ENCODE measurements at places on chromosomes 7 and 10.

DNA sequence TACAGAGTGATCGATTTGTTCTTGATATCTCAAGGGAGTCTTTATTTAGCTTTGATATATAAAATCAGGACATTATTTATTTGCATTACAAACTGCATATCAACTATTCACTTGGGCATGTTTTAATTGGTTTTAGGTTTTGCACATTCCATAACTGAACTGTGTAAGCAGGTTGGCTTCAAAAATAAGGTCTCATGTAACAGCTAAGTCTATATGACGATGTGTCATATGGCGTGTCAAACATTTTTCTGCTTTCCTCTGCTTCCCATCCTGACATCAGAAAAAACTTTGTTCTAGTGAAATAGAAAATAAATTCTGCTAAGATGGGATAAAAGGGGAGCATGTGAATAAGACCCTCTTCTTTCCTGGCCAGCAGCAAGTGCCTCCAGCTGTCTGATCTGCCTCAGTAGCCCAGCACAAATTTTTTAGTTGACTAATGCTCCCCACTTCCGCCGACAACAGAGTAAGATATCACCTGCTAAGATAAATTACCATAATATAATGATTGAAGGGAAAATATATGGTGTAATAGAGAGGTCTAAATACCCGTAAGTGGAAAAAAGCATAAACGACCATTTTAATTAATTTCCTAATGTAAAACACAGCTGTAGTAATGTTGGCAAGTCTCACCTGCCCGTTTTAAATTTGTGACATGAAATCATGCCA lies 180.5 kb downstream of the TAX1BP1 start:
- DNase-seq = no peak

DNA sequence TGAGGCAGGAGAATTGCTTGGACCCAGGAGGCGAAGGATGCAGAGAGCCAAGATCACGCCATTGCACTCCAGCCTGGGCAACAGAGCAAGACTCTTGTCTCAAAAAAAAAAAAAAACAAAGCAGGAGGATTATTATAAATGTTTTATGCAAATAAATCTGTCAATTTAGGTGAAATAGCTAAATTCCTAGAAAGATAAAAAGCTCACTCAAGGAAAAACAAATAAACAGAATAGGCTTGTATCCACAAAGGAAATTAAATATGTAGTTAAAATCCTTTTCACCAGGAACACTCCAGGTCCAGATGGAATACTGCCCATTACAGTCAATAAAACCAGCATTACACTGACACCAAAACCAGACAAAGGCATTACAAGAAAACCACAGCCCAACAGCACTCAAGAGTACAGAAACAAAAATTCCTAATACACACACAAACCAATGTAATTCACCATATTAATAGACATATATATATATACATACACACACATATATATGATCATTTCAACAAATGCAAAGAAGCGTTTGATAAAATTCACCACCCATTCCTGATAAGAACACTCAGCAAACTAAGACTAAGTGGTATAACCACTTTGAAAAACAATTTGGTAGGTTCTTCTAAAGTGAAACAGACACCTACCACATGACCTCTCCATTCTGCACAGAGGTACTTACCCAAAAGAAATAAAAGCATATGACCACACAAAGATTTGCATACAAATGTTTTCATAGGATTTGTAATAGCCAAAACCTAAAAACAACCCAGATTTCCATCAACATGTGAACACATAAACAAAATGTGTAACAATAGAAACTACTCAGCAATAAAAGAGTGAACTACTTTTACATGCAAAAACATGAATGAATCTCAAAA lies 38.8 kb downstream of the ABI1 start:
- DNase-seq = no peak

GRCh38 chr10:128300290-128300824 lies 174.1 kb upstream of the MKI67 start:
- DNase-seq = no peak

DNA sequence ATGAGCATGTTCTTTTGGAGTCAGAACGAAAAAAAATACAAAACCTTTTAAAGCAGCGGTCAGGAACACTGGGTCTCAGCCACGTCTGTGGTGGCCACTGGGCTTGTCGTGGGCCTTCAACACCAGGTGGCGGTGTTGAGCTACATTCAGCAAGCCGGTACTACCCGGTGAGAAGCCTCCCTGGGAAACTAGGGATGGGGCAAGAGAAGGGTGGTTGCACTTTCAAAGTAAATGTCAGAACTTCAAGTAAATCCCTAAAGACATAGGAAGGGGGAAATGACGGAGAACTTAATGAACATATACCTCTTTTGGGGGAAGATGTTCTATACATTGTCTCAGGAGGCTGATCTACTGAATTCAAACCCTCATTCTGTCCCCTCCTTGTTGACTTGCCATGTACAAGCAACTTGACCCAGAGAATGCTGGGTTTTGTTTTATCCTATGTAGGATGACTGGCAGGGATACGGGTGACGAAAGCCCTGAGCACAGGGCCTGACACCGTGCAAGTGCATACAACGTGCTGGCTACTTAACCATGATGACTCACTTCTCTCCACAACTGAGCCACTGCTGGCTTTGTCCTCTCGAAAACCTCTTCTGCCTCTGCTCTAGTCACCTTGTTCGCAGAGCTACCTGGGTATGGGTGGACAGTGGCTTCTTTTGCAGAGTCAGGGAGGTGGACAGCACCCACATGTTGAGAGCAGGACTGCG lies 49.0 kb upstream of the BAMBI start:
- DNase-seq = peak; percentile 22

GRCh38 chr7:79292834-79293233 lies 160.6 kb downstream of the MAGI2 start:
- no peak for DNase-seq

GRCh38 chr10:30438021-30438850 lies 4.3 kb downstream of the MAP3K8 start:
- no peak for DNase-seq

- DNase-seq = no peak
Observed at GRCh38 chr7:50869108-50869725, 86.5 kb upstream of the GRB10 start.

DNA sequence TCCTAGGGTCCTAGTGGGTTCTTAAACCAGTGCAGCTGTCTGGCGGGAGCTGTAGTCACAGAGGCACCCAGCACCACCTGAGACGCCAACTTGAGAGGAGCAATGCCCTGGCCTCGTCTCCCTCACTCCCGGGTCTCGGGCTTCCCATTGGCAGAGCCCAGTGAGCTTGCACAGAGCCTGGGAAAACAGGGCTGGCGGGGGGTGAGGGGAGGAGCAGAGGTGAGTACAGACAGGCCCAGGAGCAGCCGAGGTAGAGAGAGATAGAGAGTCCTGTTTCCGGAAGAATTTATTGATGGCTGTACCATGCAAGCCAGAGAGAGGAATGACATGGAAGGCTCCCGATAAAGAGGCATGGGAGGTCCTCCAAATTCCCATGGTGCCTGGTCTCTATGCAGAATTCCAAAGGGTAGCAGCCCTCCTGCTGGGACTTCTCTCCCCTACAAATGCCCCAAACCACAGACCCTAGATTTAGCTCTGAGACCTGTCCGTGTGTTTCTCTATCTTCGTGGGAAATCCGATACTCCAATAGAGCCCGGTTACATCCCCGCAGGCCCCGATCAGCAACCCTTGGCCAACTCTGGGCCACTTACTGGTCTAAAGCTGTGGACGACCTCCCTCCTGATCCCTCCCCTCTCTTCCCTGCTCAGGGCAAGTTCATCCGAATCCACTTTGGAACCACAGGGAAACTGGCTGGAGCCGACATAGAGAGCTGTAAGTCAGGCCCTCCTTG lies 20.3 kb upstream of the MYH16 start:
- no peak for DNase-seq

DNA sequence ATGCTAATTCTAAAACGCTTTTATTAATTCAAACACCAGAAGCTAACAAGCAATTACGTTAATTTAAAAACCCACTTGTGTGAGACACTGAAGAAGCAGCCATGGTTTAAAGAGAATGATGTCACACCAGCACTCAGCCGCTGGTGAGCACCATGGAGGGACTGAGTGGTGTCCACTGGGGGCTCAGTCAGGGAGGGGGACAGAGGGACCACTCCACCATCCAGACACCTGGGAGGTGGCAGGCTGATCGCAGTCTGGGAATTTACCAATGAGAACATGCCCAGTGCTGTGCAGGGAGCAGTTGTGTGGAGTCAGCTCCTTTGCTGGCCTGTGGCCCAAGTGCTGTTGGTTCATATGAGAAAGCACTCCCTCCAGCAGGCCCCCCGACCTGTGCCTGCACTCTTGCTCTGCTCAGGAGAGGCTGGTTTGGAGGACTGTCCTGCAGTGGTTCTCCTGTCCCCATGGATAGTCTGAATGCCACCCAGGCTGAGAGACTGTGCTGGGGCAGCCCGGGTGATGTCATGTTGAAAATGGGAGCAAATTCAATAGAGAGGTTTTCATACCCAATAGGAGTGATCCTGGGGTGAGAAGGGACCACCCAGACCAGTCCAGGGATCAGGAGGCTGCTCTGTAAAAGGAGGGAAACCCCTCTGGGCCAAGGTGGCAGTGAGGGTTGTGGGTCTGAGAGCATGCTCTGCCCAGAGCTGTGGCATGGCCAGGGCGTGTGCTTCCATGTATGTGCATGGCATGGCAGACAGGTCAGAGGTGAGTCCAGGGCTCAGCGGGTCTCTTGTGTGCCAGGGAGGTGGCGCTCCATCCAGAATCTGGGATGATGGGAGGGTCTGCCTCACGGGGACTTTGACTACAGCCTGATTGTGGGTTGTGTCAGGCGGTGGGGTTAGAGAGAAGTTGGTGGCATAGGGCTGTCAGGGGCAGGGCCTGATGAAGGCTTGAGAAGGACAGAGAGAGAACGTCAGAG lies 12.7 kb downstream of the ADCY1 start:
- no peak for DNase-seq

DNA sequence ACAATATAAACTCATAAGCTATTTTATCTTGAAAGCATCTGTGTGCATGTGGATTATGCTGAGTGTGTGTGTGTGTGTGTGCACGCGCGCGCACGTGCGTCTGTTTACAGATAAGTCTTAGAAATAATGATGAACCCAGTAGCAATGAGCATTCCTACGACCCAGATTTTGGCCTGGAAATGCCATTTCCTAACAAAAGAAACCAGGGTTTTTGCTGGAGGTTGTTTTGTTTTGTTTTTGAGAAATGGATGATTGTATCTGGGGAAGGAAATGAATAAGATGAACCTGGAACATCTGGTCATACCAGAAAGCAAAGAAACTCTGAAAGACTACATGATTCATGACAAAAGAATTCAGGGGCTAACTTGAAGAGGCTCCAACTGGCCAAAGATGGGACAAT lies 22.1 kb upstream of the LMOD2 start:
- DNase-seq = no peak

DNA sequence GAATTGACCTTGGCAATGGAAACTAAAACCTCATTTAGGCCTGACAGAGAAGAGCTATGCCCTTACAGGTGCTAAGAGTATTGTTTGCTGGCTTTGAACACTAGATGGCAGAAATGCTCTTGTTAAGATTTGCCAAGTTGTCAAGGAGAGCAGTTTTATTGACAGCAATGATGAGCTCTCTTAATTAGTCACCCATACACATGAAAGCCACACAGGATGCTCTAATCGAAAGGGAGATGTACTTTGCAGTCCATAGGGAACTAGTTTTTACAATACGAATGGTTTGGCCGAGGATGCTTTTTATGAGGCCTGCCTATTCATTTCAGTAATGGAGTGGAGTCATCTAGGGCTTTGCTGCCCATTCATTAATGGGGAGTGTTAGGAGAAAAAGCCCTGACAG lies 45.4 kb upstream of the MBL2 start:
- DNase-seq = no peak

- no peak for DNase-seq
Observed at GRCh38 chr10:125775491-125776106, at the start of gene MMP21. Gene MMP21 (minus strand): TSS chr10:125775821. CDS start chr10:125775821, 0 bp downstream.

- DNase-seq = no peak
Observed at GRCh38 chr10:6382081-6382480, 179.3 kb downstream of the PFKFB3 start.

DNA sequence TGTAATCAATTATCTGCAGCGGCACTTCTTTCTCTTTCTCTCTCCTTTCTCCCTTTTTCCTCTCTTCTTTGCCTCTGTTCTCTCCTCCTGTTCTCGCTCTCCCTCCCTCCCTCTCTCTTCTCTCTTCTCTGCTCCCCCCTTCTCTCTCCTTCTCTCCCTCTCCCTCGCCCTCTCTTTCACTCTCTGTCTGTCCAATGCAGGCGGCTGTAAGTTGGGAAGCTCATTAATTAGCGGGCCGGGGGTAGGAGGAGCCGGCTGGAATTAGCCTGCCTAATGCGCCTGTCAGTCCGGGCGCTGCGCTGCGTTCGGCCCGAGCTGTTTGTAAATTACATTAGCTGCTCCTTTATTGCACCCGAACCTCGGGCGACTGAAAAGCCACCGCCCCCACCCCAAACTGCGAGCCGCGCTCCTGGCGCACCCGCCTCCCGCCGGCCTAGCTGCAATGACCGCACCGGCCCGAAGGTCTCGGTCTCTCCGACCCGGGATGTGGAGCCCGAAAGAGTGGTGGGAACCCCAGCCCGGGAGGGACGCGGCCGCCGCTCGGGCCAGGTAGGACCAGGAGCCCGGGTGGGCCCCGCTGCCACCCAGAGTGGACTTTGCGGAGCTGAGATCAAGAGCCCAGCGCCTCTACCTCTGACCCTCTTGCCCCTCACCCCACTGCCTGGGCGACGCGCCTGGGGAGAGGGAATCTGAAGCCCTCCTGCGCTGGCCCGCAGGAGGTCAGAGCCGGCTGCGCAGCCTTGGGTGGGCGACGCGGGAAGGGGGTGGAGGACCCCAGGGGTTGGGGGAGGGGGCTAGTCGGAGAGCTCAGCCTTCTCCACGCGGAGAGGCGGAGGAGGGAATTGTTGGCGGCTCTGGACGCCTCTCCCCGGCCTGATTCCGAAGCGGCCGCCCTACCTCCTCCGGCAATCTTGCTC lies at the start of gene LBX1:
LBX1 (minus strand) TSS at position 198 of the 917 bp plus-strand sequence. CDS start 648 bp downstream, outside the sequence.
- no peak for DNase-seq

GRCh38 chr7:77242068-77242467 lies 42.4 kb upstream of the FGL2 start:
- DNase-seq = no peak

DNA sequence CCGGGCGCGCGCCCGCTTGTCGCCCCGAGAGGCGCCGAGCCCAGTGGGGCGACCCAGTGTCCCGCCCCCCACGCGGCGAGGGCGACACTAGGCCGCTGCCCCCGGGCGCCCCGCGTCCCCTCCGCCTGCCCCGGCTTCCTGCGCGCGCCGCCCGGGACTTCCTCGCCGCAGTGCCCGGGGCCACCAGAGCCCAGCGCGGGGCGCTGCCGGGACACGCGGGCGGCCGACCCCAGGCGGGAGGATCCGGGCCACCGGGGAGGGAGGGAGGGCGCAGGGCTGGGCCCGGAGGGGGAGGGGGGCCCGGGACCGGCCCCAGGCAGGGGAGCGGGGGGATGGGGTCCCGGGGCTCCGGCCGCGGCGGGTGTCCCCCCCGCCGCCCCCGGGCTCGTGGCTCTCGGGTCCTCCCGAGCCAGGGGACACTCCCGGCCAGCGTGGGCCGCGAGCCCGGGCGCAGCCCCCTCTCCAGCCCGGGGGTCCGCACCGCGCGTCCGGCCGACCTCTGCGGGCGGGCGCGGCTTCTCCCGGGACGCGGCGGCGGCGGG lies 435 bp upstream of the PWWP2B start:
- peak; percentile 52 for DNase-seq

DNA sequence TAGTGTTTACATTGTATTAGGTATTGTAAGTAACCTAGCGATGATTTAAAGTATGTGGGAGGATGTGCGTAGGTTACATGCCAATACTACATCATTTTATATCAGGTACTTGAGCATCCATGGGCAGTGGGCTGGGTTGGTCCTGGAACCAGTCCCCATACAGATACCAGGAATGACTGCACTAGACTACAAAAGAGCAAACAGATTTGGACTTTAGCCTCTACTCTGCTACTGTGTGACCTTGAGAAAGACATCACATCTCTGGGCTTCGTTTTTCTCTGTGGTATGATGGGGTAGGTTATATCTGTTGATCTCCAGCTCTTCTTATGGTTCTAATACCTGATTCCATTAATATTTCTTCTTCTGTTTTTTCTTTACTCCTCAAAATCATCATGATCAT lies 412.5 kb upstream of the LRGUK start:
- no peak for DNase-seq
